Hematopoietic multipotent progenitor cell treated with erythropoietin and hydrocortisone succinate and interleukin-3 and kit ligand, for 4 days (in vitro differentiated cells): ENCODE measurements at places on chromosomes 7 and 10.
A peak's percentile ranks its signal among the peaks of the same experiment; 100 is the strongest.

DNA sequence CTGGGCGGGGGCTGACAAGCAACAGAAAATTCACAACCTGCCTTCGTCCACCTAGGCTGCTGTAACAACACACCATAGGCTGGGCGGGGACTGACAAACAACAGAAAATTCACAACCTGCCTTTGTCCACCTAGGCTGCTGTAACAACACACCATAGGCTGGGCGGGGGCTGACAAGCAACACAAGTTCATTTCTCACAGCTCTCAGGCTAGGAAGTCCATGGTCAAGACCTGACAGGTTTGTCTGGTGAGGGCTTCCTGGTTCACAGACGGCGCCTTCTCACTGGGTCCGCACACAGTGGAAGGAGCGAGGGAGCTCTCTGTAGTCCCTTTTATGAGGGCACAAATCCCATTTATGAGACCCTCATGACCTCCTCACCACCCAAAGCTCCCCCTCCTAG lies 52.2 kb downstream of the DIP2C start:
- no peak for DNase-seq

DNA sequence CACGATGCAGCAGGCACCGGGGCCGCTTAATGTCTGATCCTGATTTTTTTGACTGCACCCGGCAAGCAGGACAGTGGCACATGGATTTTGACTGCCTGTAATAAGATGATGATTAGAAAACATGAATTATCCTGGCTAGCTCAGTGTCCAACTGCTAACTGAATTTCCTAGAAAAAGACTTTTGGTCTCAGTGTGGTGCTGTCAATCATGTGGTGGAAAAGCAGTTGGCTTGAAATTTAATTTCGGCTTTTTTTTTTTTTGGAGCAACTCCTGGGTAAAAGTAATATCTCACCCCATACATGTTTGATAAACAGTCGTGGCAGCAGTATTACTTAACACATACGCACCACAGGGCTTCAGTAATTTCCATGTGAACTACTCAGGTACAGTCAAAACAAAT lies 227.7 kb downstream of the FANK1 start:
- DNase-seq, result peak; percentile 18

GRCh38 chr10:2936816-2937215 lies 130.5 kb upstream of the PFKP start:
- DNase-seq, result no peak

DNA sequence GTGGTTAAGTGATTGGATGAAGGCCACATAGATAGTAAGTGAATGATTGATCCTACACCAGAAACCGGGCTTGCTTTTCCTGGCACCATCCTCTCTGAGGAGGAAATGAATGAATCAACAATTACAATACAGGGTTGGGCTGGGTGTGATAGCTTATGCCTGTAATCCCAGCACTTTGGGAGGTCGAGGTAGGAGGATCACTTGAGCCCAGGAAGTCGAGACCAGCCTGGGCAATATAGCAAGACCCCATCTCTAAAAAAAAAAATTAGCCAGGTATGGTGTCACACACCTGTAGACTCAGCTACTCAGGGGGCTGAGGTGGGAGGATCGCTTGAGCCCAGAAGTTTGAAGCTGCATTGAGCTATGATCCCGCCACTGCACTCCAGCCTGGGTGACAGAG lies 111.5 kb downstream of the COL26A1 start:
- no peak for DNase-seq

GRCh38 chr10:102831322-102832071 lies 5.7 kb downstream of the CYP17A1 start:
- no peak for DNase-seq
